ENCODE measurements at places on chromosomes 5 and 9.

DNA sequence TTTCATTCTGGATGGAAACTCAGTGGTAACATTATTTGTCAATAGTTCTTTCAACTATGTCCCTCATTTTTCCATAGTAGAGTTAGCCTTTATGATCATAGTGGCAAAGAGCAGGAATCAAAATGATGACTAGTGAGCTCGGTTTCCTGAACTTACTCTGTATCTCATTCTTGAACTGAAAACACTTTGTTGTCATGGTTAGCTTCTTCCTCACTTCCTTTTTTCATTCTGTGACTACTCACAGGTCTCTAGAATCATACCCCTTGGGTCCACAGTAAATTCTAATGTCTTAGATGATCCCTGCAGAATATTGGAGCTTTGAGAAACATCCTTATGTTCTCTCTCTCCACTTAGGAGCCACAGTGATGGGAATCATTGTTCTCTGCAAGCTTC lies 29.4 kb upstream of the RECK start:
- DNase-seq: no peak

DNA sequence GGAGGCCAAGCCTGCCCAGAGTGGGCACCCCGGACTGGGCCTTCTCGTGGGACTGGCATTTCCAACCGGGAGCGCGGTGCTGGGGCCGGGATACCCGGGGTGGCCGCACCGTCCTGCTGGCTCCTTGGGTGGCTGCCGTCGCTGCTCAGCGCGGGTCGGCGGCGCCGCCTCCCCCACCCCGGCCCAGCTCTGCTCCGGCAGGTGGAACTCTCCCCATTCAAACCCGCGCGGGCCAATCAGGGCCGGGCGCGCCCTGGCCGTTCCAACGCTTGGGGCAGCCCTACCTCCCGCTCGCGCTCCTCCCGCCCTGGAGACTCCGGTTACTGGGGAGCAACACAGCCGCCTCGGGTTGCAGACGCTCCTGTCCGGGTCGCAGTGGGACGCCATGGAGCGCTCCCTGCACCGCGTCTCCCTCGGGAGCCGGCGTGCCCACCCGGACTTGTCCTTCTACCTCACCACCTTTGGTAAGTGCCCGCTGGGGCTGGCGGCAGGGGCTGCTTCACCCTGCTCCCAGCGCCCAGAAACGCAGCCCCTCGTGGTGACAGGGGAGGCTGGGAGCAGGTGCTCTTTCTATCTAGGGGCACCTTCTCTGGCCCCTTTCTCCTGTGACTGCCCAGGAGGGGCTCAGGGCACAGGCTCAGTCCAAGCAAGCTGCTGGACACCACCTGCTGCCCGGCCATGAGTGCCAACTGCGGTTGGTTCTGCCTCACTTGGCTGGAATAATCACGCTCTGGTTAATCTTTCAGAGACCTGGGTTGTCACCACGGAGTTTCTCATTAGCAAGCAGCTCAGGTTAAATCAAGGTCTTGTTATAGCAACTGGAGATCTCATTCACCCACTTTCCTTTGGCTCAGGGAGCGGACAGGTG lies at the start of gene RGS3:
TSS of gene RGS3 (plus strand) at position 310 of the 868 bp plus-strand sequence. CDS start at position 386, 76 bp downstream.
- DNase-seq: no peak

- no peak for DNase-seq
Measured at GRCh38 chr5:73789851-73790281, 163.9 kb downstream of the ARHGEF28 start.

DNA sequence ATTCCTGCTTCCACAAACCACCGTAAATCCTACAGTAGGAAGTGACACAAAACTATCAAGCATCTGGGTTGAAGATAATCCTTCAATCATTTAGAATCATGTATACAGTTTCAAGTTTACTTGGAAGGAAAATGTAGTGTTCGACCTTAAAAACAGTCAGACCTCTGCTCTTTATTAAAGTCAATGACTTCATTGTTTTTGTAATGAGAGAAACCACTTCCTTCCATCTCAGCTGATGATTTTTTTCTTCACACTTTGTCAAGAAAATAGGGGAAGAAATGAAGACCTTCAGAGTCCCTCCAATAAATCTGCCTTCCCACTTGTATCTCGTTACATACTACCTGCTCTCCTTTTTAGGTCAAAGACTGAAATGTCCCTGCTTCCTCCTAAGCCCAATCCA lies 30.1 kb downstream of the TUSC1 start:
- DNase-seq: no peak

- no peak for DNase-seq
Measured at GRCh38 chr5:116764941-116765340, 190.3 kb upstream of the SEMA6A start.

GRCh38 chr5:34667705-34668104 lies 11.6 kb downstream of the RAI14 start:
- no peak for DNase-seq

DNA sequence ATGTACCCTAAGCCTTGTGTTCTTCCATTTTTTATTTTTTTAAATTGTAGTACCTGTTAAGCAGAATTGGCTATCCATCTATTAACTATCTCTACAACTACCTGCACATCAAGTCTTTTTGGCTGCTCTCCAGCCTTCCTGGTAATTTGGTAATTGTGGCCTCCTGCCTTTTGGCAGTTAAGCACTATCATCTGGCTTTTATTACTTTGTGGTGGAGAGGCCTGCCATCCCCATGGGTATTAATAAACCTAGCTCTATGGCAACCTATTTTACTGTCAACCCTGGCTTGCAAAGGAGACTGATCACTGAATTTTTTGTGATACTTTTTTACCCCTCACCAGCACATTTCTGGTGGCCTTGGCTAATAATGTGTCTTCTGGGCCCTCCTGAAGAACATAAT lies 20.5 kb downstream of the SELENOP start:
- no peak for DNase-seq

GRCh38 chr9:81737871-81738507 lies 48.6 kb upstream of the TLE1 start:
- DNase-seq: no peak

DNA sequence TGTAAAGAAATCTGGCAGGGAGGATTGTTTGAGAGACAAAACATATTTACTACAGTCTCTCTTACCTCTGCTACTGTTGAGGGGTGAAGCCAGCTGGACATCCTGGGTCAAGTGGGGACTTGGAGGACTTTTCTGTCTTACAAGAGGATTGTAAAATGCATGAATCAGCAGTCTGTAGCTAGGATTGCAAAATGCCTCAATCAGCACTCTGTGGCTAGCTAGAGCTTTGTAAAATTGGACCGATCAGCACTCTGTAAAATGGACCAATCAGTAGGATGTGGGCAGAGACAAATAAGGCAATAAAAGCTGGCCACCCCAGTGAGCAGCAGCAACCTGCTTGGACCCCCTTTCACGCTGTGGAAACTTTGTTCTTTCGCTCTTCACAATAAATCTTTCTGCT lies 995.8 kb upstream of the CDH6 start:
- no peak for DNase-seq

DNA sequence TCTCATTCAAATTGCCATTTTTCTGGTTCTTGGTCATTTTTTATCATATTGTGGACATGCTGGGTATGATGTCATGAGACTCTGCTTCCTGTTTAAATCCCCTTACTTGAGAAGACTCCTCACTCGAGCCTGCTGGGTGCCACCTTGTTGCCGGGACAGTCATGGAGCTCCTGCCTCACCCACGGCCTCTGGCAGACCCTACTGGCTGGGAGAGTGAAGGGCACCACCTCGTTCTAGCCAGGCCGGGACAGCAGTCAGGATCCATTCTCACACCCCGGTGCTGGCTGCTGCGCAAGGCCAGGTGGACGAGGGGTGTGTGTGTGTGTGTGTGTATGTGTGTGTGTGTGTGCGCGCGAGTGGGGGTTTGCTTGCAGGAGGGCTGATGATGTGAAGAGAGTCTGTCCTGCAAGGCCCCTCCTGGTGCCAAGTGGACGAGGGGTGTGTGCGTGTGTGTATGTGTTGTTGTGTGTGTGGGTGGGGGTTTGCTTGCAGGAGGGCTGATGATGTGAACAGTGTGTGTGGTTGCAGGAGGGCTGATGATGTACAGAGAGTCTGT lies 4.4 kb downstream of the CEP72 start:
- no peak for DNase-seq

DNA sequence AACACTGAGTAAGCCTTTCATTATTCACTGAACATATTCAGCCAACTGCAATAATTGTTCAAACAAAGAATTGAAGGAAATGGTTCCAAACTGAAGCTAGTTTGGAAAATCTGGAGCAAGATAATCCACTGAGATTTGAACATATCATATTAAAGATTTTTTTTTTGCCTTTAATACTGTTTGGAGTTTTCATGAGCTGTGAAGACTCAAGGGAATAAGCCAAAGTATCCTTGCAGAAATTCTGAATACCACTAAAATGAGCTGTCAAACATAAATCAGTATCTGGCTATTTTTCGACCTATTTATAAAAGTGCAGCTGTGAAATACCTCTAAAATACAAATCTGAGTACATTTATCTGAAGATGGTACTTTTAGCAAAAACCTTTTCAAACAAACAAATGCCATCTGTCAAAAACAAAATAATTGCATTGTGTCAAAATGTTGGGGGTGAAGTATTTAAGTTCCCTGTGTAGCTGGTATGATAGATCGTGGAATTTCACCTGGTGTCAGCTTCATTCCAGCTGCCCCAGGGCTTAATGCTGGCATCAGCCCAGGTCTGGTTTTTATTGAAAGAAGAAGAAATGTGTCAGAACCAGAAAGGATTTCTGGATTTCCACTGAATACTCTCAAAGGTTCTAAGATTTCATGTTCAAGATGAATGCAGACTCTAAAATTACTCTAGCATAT lies 149.0 kb upstream of the GRAMD2B start:
- no peak for DNase-seq

GRCh38 chr9:125586172-125586511 lies 120.9 kb downstream of the MAPKAP1 start:
- no peak for DNase-seq

DNA sequence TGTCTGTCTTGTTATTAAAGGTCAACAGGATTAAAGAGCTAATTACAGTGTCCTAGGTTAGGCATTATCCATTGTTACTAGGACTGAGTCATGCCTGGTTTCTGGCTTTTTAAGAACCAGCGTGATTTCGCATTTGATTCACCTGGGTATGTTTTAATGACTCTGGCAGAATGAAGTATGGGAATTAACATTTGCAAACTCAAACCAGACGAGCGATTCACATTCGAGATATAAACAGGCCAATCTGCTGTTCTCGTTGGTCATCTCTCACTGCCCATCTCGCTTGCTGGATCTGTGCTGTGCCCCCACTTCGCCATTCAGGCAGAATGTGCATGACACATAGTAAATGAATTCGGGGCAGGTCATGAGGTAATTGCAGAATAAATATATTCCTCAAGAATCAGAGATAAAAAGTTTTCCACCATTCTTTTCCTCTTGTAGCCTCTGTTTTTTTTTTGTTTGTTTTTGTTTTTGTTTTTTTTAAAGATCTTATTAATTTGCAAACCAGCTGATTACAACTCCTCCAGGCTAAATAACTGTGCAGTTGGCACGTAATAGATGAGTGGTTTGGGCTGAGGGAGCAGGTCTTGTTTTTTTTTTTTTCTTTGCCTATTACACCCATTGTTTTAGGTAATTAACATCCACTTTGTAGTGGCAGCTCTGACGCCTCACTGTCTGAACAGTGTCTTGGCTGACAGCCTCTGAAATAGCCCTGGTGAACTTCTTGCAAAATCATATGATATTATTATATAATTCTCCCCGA lies 313.5 kb upstream of the MSX2 start:
- DNase-seq: no peak

Data from KG1 (cell line).